ENCODE measurements at places on chromosomes 2 and 18.
A peak's percentile ranks its signal among the peaks of the same experiment; 100 is the strongest.

GRCh38 chr18:3985664-3986063 lies 469.4 kb downstream of the DLGAP1 start:
- DNase-seq = peak; percentile 94

DNA sequence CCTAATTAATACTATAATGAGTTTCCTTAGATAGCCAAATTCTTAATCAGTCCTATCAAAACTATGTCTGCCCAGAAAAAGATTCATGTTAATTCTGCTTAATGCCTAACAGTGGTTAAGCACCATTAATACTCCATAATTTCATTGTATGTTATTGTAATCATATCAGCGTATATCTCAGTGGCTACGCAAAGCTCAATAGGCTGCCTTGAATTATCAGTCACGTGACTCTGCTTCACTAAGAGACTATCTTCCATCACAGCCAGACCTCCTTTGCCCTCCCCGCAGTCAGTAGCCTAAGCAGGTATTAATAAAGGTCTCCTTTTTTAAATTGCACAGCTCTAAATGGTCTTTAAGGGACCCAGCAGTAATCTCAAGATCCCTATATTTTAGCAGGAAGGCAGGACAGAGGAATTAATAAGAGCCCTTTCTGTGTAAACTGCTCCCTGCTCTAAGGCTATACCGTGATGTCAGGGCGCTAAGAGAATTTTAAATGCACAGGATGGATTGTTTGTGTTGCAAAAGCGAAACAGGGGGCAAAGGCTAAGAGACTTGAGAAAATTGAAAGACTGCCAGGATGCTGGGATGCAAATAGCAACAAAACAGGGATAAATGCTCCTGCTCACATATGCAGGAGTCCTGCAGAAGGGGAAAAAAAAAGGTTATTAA lies 215.6 kb upstream of the POU3F3 start:
- no peak for DNase-seq

- peak; percentile 91 for DNase-seq
Measured at GRCh38 chr2:69694894-69695849, 46.8 kb upstream of the ANXA4 start.

DNA sequence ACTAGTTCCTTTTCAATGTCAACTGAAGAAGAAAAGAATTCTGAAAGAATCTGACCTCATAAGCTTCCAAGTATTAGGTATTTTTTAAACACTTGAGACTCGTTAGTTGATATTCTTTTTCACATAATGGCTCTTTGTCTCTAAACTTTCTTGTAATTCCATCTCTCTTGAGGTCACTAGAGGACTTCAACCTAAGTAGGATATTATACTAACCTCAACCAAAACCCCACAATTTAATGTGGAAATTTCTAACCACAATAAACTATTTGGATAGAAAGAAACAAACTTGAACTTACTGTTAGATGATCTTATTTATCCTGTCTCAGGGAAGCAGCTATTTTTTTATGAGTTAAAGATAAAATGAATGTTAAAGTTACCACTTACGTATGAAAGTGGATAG lies 206.9 kb upstream of the FSIP2 start:
- no peak for DNase-seq

GRCh38 chr2:25115902-25116301 lies 52.5 kb downstream of the POMC start:
- peak; percentile 68 for DNase-seq

- peak; percentile 53 for DNase-seq
Measured at GRCh38 chr2:223591596-223591995, 10.6 kb downstream of the SCG2 start.

- DNase-seq = no peak
Measured at GRCh38 chr2:58515827-58516573, 274.9 kb upstream of the FANCL start.

GRCh38 chr2:71778936-71779773 lies 325.8 kb downstream of the DYSF start:
- DNase-seq = peak; percentile 50

GRCh38 chr2:144659731-144660275 lies 139.9 kb upstream of the ZEB2 start:
- DNase-seq = peak; percentile 88

GRCh38 chr2:65479524-65479923 lies 47.1 kb upstream of the SPRED2 start:
- no peak for DNase-seq

GRCh38 chr2:48254839-48255238 lies 275.1 kb upstream of the STON1 start:
- DNase-seq = no peak

- DNase-seq = no peak
Measured at GRCh38 chr2:177395351-177396065, 2.9 kb downstream of the AGPS start.

DNA sequence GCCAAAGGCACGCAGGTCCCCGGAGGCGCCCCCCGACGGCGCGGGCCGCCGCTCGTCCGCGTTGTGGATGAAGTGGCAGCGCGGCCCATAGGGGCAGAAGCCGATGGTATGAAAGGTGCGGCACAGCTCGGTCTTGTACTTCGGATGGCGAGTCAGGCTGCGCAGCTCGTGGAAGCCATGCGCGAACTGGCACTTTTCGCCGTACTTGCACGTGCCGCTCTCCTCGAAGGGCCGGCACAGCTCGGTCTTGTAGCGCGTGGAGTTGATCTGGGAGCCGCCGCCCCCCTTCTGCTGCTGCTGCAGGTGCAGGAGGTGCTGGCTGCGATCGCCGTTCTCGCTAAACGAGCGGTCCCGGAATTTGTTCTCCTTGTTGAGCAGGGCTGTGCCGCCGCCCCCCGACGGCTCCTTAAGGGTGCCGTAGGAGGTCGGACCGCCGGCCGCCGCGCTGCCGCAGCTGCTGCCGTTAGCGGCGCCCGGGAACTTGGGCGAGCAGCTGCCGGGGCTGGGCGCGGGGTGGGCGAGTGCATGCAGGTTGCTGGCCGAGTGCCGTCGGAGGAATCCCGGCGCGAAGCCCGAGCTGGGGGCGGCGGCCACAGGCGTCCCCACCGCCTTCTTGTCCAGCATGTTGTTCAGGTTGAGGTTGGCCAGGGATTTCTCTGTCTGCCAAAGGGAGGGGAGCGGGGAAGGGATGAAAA lies 1.2 kb downstream of the ZFP36L2 start:
- peak; percentile 64 for DNase-seq

- DNase-seq = no peak
Measured at GRCh38 chr2:152419944-152420343, 85.0 kb downstream of the FMNL2 start.

DNA sequence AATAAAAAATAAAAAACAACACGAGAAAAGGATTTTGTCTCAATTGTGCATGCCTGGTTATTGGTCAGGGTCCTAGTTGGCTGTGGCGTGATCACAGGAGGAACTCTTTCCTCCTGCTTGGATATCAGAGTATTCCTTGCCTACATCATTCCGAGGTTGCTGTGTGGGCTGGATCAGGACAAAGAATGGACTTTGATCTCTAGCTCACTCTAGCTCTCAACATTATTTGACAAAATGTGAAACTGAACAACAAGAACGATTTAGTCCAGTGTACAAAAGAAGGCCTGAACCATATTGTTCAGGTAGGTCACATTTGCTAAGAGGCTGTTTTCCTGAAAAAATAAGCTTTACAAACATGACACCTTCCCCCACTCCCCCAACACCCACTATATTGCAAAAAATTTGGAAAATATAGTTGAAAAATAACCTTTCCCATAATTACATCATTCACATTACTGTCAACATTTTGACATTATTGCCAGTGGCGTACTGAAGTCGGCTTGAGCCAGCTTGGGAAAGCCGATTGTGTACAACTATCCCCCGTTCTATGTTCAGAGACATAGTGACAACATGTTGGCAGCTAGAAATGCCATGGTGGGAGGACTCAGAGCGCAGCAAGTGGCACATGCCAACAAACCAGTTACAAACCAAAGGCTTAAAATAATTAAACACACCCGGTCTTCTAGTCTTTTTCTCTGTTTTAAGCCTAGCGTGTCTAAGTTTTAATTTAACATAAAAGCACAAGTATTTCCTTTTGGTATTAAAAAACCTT lies 179.0 kb downstream of the LPIN1 start:
- DNase-seq = no peak

DNA sequence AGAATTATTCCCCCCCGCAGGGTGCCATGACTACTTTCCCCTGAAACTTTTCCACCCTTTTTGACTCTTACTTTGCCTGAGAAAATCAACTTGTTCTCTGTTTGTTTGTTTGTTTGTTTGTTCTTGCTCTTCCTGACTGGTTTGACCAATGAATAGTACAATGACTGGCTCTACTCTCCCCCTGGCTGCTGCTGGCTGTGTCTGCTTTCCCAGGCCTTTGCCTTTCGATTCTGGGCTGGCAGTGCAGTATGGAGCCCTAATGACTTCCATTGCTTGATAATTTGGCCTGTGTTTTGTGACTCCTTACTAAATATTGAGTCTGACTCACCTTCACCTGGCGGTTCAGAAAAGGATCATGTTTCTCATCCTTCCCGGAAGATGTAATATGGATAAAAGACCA lies 241.1 kb downstream of the TMEM182 start:
- DNase-seq = no peak
